ENCODE measurements at places on chromosomes 6 and 20.

DNA sequence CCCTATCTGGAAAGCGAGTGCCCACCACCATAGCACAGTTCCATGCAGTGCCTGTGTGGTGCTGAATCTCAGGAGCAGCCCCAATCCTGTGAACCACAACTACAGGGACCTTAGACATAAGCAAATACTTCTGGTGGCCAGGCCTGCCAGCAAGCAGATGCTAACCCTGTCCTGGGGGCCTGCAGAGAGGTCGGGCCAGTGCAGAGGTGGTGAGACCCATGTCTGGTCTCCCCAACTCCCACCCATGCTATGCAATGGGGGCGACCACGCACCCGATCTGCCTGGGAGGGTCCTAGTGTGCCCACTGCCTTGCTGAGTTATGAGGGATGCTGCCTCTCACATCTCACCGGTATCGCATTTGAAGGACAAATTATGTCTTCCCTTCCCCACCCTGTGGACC lies 151.6 kb upstream of the ZNF337 start:
- no peak for DNase-seq

GRCh38 chr6:2862712-2863181 lies 21.1 kb upstream of the SERPINB1 start:
- peak; percentile 35 for DNase-seq

DNA sequence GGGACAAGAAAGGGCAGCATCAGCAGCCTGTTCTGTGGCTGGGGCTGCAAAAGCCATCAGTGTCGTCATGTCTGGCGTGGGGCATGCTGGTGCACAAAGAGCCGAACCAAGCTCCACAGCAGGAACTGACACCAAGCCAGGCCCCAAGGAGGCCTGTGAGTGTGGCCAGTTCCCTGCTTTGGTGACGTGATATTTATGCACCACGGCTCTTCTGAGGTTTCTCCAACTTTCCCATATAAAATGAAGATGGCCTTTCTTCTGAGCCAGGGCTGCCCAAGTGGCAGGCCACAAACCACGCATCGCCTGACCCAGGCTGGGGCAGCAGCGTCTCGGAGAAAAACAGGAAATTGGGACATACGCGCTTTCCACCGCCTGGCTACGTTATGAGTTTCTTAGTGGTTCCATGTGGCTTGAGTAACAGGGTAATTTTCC lies 109.9 kb downstream of the RIN2 start:
- DNase-seq, result no peak

- no peak for DNase-seq
Observed at GRCh38 chr20:44646641-44647274, 4.7 kb downstream of the ADA start.

- peak; percentile 88 for DNase-seq
Observed at GRCh38 chr6:109690737-109691621, at the start of the genes AK9 and FIG4. TSS of gene AK9 (minus strand) at chr6:109691202. CDS start at chr6:109675745, 15,457 bp downstream. TSS of gene FIG4 (plus strand) at chr6:109691296. CDS start at chr6:109691436, 140 bp downstream.

- DNase-seq, result no peak
Observed at GRCh38 chr20:40600441-40601219, 88.4 kb downstream of the MAFB start.

- no peak for DNase-seq
Observed at GRCh38 chr6:56022678-56023077, 147.3 kb upstream of the BMP5 start.

DNA sequence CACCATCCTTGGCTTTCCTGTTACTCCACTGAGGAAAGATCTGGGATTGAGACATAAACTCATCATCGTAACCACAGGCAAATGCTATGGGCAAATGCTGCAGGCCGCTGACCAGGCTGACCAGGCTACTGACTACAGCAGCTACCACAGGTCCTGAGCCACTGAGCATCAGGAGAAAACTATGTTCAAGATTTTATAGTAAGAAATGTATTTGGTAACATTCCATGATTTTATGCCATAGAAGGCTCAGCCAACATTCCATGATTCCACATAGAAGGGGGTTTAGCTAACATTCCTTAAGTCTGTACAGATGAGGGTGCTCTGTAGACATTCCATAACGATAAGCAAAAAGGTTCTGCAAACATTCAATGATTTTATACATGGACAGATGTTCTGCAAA lies 16.1 kb upstream of the B4GALT5 start:
- DNase-seq, result no peak

DNA sequence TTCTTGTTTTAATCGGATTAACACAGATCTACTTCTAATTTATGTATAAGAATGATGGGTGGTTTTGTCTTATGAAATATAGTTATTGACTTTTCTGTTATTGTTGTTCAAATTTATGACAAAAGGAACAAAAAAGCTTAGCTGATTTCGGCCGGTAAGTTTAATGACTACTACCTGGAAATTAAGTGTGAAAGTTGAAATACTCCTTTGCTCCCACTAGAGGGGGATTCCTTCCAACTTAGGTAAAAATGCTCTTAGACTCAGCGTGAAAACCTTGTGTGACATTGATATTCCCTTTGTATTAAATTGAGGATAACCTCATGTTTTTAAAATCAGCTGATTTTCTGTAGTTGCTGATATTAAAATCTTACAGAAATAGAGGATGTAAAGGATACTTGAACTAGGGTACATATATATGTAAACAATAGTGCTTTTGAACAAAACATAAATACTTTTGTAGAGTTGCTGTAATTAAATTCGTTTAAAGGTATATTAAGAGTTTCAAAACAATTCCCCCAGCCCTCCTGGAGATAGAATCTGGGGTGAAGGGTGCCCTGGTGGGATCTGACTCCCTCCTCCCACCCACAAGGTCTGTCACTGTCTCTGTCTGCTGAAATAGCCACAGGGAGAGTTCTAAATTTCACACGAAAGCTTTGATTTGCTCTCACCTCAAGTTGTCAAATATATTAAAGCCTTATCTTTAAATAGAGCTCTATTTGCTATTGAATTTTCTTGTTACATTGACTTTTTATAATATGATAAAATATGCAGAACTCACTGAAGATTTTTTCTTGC lies 257.5 kb downstream of the ARID1B start:
- no peak for DNase-seq

DNA sequence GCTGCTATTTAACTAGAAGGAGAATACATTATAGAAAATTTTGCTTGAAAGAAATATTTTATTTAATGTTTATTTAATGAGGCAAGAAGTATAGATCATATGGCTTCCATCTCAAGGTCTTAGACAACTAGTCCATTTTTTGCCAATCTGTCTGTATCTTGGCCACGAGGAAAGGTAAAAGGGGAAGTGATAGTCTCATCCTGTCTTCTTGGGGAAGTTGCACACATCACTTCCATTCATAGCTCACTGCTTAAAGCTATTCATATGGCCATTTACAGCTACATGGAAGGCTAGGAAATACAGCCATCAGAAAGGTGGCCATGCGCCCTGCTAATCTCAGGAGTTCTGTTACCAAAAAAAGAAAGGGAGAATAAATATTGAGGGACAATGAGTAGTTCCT lies 50.8 kb downstream of the METTL24 start:
- DNase-seq, result no peak

GRCh38 chr6:113458368-113459010 lies 398.7 kb upstream of the MARCKS start:
- DNase-seq, result no peak

GRCh38 chr20:48105526-48105925 lies 320.2 kb upstream of the SULF2 start:
- no peak for DNase-seq

DNA sequence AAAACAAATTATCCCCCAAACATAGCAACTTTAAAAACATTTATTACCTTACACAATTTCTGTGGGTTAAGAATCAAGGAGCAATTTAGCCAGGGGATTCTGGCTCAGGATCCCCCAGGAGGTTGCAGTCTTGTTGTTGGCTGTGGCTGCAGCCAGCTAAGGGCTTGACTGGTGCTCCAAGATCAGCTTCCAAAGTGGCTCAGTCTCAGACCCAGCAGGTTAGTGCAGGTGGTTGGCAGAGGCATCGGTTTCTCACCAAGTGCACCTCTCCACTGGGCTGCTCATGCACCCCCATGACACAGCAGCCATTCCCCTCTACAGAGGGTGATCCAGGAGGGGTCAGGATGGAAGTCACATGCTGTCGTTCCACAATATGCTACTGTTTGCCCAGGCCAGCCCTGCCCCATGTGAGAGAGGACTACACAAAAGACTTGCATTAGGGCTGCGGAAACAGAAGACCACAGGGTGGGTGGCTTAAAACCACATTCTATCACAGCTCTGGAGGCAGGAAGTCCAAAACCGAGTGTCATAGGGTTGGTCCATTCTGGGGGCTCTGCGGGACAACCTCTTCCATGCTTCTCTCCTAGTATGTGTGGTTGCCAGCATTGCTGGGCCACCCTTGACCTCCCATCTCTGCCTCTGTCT lies 125.8 kb downstream of the C6orf118 start:
- DNase-seq, result no peak

DNA sequence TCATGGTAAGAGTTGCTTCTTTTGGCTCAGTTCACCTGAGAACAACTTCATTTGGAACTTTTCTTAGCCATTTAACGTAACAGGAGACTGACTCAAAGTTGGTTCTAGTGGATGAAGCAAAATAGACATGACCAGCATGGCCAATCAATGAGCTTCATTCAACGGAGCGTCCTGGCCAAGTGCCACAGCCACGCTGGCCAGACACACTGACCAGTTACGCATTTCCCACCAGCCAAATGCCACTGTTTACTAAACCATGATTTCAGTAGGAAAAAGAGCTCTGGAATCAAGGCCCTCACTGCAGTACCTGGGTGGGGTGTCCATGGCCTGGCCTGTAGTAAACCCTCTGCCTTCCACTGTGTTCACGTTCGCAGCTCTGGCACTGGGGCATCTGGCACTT lies 80.4 kb downstream of the POPDC3 start:
- no peak for DNase-seq

- no peak for DNase-seq
Observed at GRCh38 chr6:125507987-125508655, 206.4 kb upstream of the HDDC2 start.

DNA sequence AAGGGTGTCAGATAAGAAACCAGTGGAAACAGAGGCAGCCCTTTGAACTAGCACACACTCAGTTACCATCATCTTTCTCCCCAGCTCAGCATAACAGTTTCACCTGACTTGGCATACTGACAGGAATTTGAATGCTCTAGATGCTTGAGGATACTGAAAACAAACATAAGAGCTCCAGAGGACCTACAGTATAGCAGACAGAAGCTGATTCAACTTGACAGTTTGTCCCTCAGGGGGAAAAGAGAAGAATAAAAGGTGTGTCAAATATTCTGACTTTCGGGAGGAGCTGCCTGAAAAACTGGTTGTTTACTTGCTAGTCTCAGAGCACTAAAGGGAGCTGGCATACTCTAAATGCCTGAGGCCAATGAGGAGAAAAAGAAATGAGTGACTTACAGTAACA lies 35.1 kb downstream of the EYS start:
- DNase-seq, result no peak

DNA sequence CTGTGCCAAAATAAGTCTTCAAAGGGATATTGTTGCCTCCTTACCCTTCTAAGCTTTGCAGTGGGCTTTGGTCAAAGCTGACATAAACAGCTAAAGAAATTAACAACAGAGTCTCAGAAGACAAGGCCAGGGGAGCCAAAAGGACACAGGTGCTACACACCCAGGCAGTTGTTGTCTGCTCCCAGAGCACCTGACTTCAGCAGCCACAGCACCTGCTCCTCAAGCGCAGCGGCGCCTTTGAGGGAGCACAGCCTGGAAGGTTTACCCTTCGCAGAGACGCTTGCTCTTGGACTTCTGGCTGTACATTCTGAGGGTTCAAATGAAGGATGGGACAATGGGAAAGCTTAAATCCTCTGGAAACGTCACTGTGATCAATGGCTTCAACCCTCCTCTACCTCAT lies 16.6 kb downstream of the B4GALT5 start:
- DNase-seq, result no peak

GRCh38 chr6:158113802-158114201 lies 54.3 kb downstream of the SERAC1 start:
- no peak for DNase-seq

- DNase-seq, result no peak
Observed at GRCh38 chr6:101435038-101435437, 41.5 kb downstream of the GRIK2 start.

GRCh38 chr6:42095094-42095493 lies 44.8 kb downstream of the TAF8 start:
- DNase-seq, result no peak

- no peak for DNase-seq
Observed at GRCh38 chr20:3842348-3842930, 4.2 kb upstream of the MAVS start.

- no peak for DNase-seq
Observed at GRCh38 chr6:130575557-130575956, 209.7 kb downstream of the TMEM200A start.

- DNase-seq, result no peak
Observed at GRCh38 chr6:119119989-119120388, 41.5 kb upstream of the FAM184A start.

DNA sequence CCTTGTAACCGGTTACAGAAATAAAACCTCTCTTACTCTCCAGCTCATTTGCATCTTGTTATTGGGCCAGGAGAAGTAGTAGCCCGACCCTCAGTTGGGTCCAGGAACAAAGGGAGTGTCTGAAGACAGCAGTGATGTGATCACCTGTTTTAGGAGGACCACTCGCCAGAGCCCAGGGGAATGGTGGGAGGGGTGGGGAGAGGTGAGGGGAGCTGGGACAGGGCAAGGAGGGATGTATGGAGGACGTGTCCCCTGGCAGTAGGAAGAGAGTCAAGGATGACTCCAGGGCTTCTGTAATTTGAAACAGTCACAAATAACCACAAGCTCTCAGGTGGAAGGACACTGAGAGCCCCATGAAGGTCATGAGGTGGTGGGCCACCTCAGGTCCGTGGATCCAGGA lies 1.4 kb upstream of the PCMTD2 start:
- DNase-seq, result no peak

DNA sequence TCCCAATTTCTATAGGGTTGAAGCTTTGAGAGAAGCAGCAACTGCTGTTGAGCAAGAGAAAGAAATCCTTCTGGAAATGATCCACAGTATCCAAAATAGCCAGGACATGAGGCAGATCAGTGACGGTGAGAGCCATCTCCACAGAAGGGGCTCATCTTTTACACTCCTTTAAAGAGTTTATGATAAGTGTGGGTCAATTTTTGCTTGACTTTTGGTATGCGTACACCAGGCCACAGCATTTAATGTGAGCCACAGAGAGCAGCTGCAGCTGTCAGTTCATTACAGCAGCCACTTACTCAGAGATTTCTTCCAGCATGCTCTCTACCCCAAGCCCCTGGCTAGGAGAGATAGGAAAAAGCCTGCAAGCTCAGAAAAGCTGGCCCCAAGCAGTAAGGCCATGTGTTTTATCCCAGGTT lies 9.9 kb downstream of the BAG2 start:
- no peak for DNase-seq

GRCh38 chr6:11650711-11651110 lies 113.2 kb downstream of the TMEM170B start:
- DNase-seq, result no peak
